Ovary (tissue), 10 donors: ENCODE measurements at places on chromosomes 12 and 14. TPM values are rescaled to one million over a fixed set of nuclear protein-coding genes. Genes with fewer than 3 reads are reported as not detected.

DNA sequence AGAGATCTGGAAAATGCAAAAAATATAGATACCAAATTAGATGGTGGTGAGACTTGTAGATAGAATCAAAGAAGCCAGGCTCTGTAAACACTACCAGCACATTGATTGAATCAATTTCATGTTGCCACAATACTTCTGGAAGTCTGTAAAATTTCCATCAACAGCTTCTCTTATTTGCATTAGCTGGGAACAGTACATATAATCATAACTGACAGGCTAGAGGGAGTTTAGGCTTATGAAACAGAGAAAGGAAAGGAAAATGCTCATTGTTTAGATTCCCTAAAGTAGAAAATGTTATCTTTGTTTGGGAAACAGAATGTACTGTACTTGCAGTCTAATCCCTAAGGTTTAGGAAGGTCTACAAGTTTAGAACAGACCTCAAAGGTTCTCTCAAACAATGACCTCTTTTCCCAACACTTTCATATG lies 335.2 kb downstream of the CEP128 start:
- no peak overlapping the region for H3K4me3 ChIP-seq
- no peaks in the 10 kb centered on the region for H3K27me3 ChIP-seq
- no peaks in the 10 kb centered on the region for H3K36me3 ChIP-seq
- no peak for DNase-seq
- H3K4me1 ChIP-seq, result peaks cover 1% of the 10 kb centered on the region

GRCh38 chr14:65453807-65454480 lies 41.4 kb downstream of the FUT8 start:
- H3K4me3 ChIP-seq, result no peak overlapping the region
- H3K4me1 ChIP-seq, result peaks cover 2% of the 10 kb centered on the region
- H3K27ac ChIP-seq, result no peak overlapping the region

- no peak overlapping the region for H3K27ac ChIP-seq
- peaks cover 16% of the 10 kb centered on the region for H3K4me1 ChIP-seq
- no peak overlapping the region for H3K4me3 ChIP-seq
Measured at GRCh38 chr14:68146818-68147217, 327.2 kb downstream of the RAD51B start.

DNA sequence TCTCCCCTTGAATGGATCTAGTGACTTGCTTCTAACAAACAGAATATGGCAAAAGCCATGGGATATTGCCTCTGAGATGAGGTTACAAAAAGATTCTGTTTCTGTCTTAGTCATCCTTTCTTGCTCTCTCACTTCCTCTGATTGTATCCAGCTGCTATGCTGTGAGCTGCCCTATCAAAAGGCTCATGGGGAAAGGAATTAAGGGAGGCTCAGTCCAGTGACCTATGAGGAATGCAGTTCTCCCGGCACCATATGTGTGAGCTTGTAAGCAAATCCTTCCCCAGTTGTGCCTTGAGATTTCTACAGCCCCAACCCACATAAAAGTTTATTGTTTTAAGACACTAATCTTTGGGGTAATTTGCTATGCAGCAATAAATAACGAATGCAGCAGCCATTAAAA lies 183.1 kb downstream of the KLHL28 start:
- DNase-seq, result no peak
- H3K4me1 ChIP-seq, result no peaks in the 10 kb centered on the region
- H3K36me3 ChIP-seq, result no peaks in the 10 kb centered on the region
- H3K27ac ChIP-seq, result no peak overlapping the region
- no peak overlapping the region for H3K4me3 ChIP-seq

- H3K36me3 ChIP-seq, result no peaks in the 10 kb centered on the region
- DNase-seq, result no peak
- no peak overlapping the region for H3K4me3 ChIP-seq
- no peaks in the 10 kb centered on the region for H3K27me3 ChIP-seq
- no peak overlapping the region for H3K27ac ChIP-seq
- peaks cover 2% of the 10 kb centered on the region for H3K4me1 ChIP-seq
Measured at GRCh38 chr12:94184995-94185719, 36.8 kb downstream of the PLXNC1 start.

- H3K4me3 ChIP-seq, result no peak overlapping the region
- no peaks in the 10 kb centered on the region for H3K27me3 ChIP-seq
- DNase-seq, result no peak
- H3K27ac ChIP-seq, result no peak overlapping the region
- H3K36me3 ChIP-seq, result no peaks in the 10 kb centered on the region
Measured at GRCh38 chr12:26247873-26248272, 52.5 kb downstream of the SSPN start.

Gene SLC38A4
- total RNA-seq, result not detected

Gene NYNRIN
- total RNA-seq, result 54.6 TPM

Gene NPFF
- not detected for total RNA-seq

Gene CCDC175
- not detected for total RNA-seq

Gene CBLN3
- total RNA-seq, result 8.4 TPM
